Suppressor macrophage treated with lipopolysaccharide for 1 hour (primary cell): ENCODE measurements at places on chromosomes 1 and 21.
A peak's percentile ranks its signal among the peaks of the same experiment; 100 is the strongest.

DNA sequence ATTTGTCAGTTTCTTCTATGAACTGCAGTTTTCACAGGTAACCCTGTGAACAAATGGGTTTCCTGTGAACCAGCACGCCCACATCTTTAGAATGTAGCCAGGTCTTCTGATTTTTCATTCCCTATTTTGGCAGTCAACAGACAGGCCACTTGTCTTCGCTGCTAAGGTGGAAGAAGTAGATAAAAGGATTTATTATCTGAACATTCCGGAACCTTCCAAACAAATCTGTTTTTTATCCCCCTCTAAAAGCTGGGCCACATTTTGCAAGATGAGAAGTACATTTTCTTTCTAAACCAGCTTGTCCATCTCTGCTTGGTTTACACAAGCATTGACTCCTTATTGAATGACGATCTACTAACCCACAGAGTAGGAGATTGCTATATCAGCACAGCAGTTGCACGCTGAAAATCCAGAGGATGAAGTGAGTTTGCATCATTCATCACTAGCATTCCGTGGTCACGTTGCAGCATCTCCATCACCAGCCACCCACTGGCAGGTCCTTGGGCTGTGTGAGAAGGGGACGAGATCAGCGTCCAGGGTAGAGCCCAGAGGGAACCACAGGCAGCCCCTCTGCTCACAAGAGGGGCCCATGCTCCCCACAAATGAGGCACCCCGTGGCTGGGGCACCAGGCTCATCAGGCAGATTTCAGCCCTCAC lies 83.5 kb downstream of the TOMM20 start:
- DNase-seq, result no peak

- DNase-seq, result no peak
Measured at GRCh38 chr1:44359234-44359935, 4.3 kb upstream of the ERI3 start.

- no peak for DNase-seq
Measured at GRCh38 chr21:29616209-29616751, 317.6 kb downstream of the BACH1 start.

DNA sequence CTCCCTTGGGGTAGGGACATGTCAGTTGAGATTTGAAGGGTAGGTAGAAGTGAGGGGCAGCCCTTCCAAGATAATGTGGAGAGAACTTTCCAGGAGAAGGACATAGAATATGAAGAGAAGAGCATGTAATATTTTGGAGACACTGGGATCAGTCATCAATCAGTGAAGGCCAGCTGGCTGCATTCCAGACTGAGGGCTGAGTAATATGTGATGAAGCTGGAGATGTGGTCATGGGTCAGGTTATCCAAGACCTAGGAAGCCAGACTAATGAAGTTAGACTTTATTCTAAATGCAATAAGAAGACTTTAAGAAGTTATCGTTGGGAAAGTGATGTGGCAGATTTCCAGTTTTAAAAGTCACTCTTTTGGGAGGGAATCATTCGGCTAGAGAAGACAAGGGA lies 262.0 kb downstream of the HMCN1 start:
- no peak for DNase-seq

DNA sequence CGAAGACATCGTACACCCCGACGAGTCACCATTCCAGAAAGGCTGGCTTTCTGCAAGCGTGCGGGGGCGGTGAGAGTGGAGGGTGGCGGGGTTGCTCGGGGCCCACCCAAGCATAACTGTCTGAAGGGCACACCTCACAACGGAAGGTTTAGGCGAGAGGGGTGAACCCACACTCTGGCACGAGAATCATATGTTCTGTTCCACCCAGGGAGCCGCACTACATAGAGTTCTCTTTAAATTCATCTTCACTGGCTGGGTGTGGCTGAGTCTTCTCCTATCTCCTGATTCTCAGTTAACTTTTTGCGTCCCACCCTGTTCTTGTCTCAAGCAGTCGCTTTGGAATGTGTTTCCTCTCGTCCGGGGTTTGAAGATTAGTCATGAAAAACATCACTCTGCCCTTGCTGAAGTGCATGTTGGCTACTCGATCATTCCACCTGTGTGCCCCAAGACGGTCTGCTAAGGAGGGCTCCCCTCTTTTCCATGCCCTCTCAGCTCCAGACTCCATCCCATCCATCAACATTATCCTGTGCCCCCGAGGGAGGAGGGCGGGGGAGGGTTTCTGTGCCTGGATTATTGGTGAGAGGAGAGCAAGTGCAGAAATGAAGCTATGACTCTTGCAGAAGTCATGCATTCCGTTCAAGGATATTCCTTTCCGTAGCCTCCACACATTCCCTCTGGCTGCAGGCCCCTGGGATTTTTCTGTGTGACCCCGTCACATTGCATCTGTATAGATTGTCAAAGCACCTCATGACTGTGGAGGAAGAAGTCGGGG lies 53.5 kb upstream of the CD34 start:
- no peak for DNase-seq

DNA sequence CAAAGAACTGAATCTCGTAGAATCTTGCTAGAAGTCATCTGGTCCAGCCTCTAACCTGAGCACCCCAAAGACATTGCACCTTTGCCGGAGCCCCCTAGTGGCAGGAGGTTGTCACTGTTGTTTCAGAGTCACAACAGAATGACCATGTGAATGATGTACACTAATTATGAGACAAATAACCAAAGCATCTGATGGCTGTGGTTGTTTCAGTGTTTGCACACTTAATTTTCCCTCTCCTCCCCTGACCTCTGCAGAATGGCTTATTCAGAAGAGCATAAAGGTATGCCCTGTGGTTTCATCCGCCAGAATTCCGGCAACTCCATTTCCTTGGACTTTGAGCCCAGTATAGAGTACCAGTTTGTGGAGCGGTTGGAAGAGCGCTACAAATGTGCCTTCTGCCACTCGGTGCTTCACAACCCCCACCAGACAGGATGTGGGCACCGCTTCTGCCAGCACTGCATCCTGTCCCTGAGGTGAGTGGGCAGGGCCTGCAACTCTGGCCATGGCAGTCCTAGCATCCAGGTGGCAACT lies 26.4 kb downstream of the TRAF5 start:
- peak; percentile 53 for DNase-seq

GRCh38 chr1:221069178-221069903 lies 190.1 kb downstream of the HLX start:
- DNase-seq, result peak; percentile 86

DNA sequence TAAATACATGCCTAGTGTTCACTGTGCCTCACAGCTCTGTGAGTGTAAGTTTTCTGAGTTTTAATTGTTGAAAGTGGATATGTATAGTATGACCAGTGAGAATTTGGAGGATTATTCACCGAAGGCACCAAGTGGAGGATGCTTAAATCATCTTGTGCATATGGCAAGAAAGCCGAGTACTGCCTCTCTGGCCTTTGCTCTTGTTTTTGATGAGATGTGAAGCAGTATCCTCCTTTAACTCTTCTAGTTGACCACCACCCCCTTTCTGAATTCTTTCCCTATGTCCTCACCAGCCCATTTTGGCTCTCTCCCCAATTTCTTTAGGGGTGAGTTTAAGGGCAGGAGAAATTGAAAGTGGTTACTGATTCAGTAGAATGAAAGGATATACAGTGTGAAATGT lies 130.4 kb downstream of the SYT2 start:
- no peak for DNase-seq

DNA sequence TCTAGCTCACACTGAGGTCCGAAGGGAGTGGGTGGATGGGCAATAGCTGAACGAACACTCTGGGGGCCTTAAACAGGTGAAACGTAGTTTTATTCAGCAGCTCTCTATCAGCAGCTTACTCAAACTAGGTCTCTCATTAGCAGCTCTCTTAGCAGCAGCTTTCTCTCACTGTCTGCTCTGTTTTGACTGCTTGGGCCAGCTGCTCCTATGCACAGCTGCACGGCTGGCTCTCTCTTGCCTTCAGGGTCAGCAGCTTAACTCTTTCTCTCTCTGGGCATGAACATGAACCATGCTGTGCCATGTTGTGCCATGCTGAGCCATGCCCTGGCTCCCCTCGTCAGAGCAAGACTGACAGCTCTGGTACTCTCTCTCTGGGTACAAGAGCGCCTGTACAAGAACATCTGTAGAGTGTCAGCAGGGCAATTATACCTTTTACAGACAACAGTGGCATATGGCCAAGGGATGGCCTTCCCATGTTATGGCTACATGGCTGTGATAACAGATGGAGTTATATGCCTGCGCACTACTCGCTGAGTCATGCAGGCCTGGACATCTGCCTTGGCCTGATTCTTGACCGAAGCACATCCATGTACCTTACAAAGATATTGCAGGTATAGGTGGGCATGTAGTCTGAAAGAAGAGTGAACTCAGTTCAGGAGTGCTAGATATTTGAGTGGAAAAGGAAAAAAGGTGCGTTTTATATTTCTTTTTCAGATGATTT lies 152.4 kb downstream of the LEPR start:
- DNase-seq, result no peak

DNA sequence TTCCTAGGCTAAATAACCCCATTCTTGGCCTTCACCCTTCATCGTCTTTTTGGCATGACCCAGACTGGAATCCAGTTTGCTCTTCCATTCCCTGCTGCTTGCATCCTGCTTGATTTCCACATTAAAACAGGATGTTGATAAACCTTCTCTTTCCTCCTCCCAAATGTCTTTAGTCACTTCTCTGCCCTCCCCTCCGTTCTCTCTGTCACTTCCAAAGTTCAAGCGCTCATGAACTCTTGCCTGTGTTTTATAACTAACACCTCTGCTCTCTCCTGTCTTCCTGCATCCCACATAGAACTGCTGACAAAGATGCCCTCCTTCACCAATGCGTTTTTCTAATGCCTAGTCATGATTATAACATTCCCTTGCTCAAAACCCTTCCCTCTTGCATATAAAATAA lies 65.6 kb upstream of the SLC44A3 start:
- no peak for DNase-seq

- no peak for DNase-seq
Measured at GRCh38 chr1:206904423-206905142, 7.3 kb downstream of the IL24 start.

- no peak for DNase-seq
Measured at GRCh38 chr1:189103956-189104355, 1373.7 kb downstream of the BRINP3 start.

DNA sequence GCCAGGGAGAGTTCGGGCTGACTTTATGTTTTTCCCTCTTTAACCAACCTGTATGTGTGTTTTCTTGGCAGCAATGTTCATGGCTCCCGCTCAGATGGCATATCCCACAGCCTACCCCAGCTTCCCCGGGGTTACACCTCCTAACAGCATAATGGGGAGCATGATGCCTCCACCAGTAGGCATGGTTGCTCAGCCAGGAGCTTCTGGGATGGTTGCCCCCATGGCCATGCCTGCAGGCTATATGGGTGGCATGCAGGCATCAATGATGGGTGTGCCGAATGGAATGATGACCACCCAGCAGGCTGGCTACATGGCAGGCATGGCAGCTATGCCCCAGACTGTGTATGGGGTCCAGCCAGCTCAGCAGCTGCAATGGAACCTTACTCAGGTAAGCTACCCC lies 33.6 kb upstream of the ZFP69B start:
- DNase-seq, result no peak

DNA sequence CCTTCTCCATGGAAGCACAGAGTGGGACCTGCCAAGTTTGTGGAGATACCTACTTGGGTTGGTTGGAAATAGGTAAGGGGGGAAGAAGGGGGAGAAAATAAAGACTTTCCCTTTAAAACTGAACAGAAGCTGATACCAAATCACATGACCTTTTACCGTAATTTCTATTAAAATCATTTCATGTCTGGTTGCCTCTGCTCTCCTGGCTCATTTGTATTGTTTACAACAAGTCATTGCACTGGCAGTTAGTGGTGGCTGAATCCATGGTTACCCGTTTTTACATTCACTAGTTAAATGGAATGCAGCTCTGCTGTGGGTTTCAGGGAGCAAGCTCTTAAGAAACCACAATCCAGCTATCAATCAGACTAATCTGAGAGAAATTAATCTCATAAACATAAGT lies 353.7 kb upstream of the ESRRG start:
- DNase-seq, result no peak

- no peak for DNase-seq
Measured at GRCh38 chr1:41576206-41576605, 91.7 kb upstream of the EDN2 start.

GRCh38 chr1:111452581-111452980 lies 3.3 kb downstream of the ATP5PB start:
- no peak for DNase-seq
